ENCODE measurements at places on chromosomes 7 and 10. TPM values are rescaled to one million over a fixed set of nuclear protein-coding genes. Genes with fewer than 3 reads are reported as not detected.

The CFAP70 gene
- total RNA-seq: 9.0 TPM

DNA sequence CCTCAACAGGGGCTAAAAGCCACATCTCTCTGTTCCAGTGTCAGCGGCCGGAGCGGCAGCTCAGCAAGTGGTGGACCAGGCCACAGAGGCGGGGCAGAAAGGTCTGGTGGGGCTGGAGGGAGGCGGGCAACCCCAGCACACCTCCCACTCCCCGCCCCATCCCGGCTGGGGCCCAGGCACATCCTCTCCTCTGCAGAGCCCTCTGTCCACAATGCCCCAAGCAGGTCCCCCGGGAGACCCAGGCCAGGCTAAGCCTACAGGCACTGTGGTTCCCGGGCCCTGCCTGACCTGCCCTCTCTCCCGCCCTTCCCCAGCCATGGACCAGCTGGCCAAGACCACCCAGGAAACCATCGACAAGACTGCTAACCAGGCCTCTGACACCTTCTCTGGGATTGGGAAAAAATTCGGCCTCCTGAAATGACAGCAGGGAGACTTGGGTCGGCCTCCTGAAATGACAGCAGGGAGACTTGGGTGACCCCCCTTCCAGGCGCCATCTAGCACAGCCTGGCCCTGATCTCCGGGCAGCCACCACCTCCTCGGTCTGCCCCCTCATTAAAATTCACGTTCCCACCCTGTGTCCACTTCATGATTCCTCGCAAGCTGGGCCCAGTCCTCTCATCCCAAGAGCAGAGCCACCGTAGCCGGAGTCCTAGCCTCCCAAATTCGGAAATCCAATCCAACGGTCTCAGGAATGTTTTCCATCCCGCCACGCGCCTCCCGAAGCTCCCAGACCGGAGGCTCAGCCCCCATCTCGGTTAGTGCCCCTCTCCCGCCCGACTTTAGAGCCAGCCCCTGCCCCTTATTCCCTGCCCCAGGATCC is 2.1 kb downstream of the ADIRF start:
- no peak for DNase-seq

GRCh38 chr7:595621-596010 is 76.0 kb upstream of the PDGFA start:
- DNase-seq: no peak

DNA sequence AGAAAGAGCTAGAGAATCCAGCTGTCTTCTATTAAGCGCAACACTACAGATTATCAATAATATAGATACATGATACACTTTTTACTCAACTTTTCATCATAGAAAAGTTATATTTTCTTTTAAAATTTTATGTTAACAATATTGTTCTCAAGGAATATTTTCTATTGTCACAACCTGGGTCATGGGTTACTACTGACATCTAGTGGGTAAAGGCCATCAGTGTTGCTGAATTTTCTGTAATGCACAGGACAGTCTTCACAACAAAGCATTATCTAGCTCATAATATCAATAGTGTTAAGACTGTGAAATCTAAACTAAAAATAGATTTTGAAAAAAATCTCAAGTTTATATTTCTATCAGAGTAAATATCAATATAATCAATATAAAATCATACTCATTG is 209.8 kb downstream of the ZNF33B start:
- DNase-seq: no peak

DNA sequence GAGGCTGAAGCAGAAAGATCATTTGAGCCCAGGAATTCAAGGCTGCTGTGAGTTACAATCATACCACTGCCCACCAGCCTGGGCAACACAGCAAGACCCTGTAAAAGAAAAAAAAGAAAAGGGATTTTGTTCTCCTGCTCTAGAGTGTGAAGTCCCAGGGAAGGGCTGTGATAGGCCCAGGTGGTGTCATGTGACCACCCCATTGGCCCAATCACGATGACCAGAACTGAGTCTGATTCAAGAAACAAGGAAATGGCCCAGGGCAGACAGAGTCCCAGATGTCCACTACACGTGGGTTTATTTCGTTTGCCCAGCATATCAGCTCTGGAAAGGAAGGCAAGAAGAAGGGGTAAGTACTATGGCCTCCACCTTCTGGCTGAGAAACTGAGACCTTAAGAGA is 81.3 kb upstream of the CUX1 start:
- DNase-seq: no peak

DNA sequence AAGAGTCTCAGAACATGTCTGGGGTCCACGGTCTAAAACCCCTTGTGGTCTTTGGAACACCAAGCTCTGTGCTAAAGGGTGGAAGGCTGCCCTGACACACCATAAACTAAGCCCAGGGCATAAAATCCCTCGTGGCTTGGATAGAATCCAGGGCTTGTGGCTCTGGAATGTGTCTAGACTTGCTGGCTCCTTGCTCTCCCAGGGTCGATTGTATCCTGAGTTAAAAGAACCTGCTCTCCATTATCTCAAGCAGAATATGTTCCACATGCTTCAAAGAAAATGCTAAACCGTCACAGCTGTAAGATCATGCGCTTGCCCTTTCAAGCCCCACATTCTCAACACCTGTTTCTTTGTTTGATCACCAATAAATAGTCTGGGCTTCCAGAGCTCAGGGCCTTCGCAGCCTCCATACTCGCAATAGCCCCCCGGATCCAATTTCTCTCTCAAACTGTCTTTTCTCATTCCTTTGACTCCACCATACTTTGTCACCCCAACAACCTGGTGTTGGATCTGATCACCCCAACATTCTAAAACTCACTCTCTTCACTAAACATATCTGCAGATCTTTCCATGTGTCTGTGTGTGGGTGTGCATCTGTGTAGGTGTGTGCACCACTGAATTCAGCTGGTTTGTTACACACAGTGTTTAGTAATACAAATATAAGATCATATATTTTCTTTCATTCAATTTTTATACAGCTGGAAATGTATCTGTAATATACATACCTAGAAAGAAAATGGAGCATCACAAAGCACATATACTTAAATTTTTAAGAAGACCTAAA is 238.5 kb downstream of the ZMYND11 start:
- no peak for DNase-seq

The GHRHR gene
- not detected for total RNA-seq

DNA sequence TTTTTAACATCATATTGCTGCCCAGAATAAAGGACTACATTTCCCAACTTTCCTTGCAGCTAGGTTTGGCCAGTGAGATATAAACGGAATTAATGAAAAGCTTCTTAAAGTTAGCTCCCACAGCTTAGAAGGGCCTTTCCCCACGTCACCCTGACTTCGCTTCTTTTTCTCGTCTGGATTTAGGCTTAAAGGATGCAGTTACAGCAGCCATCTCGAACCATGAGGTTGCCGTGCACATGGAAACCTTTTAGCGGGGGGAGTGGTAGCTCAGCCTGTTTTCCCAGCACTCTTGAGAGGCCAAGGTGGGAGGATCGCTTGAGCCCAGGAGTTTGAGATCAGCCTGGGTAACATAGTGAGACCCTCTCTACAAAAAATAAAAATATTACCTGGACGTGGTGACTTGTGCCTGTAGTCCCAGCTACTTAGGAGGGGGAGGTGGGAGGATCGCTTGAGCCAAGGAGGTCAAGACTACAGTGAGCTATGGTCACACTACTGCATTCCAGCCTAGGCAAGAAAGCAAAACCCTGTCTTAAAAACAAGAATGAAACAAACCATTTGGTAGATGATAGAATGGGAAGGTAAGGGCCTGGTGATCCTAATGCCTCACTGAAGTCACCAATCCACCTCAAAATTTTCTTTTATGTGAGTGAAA is 64.3 kb upstream of the C1GALT1 start:
- DNase-seq: no peak

The AKR1E2 gene
- total RNA-seq: 12.7 TPM

DNA sequence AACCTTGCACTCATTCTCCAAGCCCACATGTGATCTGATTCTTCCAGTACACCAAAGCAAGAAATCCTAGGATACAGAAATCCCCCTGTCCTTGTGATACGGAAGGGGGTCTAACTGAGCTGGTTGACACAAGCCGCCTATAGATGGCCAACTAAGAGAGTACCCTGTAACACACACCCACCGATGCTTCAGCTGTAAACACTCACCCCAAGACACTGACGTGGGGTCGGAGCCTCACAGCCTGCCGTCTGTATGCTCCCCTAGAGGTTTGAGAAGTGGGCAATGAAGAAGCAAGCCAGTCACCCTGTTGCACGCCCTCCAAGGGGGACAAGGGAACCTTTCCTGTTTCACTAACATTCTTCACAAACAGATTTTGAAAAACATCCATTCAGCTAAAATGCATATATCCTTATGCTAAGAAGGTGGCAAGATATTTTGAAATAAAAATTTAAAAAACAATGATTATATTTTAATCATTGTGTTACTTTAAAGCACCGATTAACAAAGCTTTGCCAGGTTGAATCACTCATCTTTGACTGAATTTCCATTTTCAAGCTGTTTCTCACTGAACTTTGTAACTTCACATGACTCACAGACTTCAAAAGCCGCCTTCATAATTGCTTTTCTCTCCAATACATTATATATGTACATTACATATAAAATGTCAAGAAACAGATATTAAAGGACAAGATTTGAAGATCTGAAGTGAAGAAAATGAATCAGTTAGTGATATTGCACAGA is 329.3 kb downstream of the ARL4A start:
- DNase-seq: no peak

GRCh38 chr7:128056901-128057300 is 25.7 kb upstream of the LRRC4 start:
- no peak for DNase-seq

- no peak for DNase-seq
These were observed 29.7 kb downstream of the ZNF467 start for GRCh38 chr7:149743476-149744255.
